ENCODE measurements at places on chromosomes 6 and 20.

- no peak for DNase-seq
These were observed 33.7 kb upstream of the SIRPA start for GRCh38 chr20:1861347-1861976.

DNA sequence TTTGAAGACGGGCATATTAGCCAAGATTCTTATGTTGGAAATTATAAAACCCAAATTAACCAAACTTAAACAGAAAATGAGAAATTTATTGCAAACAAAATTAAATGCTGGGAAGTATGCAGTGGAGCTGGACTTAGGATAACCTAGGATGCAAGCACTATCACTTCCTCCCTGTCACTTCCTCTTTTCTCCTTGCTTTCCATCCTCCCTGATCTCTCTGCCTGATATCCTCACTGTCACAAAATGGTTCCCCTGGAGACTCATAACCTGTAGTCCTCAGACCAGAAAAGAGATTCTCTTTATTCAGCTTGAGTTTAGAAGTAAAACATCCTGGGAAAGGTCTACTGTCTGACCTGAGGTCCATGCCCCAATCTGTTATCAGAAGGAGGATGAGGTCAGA lies 7.4 kb upstream of the KLHL32 start:
- DNase-seq, result no peak

DNA sequence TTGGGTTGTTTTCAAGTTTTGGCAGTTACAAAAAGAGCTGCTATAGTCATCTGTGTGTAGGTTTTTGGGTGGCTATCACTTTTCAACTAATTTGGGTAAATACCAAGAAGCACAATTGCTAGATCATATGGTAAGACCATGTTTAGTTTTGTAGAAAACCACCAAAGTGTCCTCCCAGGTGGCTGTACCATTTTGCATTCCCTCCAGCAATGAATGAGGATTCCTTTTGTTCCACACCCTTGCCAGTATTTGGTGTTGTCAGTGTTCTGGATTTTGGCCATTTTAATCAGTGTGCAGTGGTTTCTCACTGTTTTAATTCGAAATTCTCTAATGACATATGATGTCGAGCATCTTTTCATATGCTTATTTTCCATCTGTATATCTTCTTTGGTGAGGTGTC lies 457.5 kb upstream of the ARID1B start:
- DNase-seq, result no peak

GRCh38 chr6:16471910-16472297 lies 233.5 kb downstream of the GMPR start:
- no peak for DNase-seq

DNA sequence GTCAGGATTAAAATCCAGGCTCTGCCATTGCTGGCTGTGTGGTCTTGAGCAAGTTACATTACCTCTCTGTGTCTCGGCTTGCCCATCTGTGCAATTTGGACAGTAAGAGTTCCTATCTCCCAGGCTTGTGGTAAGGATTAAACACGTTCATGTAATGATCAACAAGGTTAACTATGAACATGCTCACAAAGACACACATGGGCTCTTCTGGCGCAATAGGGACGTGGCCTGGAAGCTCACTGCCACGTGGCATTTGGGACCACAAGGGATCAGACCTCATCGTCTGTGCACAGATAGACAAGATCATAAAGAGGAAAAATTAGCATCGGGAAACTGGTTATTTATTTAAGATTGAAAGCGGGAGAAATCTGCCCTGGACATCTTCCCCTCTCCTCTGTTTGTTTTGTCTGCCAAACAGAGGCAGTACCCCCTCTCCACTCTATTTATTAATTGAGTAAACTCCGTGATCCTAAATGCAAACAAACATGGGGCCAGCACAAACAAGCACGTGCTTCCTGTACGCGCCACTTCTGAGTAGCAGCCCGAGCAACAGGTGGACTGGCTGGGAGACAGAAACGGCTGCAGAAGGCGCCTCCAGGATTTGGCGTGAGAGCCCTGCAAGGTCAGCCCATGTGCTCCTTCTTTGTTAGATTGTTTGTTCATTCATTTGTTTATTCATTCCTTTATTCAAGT lies 95.0 kb downstream of the CDH26 start:
- DNase-seq, result no peak

DNA sequence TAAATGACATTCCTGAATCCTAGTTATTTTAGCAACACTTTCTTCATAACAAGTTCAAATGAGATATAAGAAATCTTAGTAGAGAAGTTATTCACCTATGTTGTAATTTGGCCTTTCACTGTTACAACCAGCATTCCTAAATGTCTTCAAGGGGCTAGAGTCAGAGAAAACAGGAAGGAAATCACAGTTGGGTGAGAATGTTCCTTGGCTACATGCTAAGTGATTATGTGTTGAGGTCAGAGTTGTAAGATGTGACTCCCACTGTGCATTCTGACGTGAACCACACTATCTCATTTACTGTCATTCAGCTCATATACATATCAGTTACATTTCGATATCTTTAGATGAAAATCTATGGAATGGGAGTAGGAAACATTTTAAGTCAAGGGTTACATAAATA lies 51.0 kb upstream of the MLIP start:
- DNase-seq, result no peak

- DNase-seq, result peak; percentile 70
These were observed 60.9 kb upstream of the MC3R start for GRCh38 chr20:56187534-56188165.
